ENCODE measurements at places on chromosomes 2 and 18.

GRCh38 chr2:27086724-27087593 is at the start of gene KHK:
KHK (plus strand) TSS chr2:27086772; CDS start chr2:27087260, 488 bp downstream.
- DNase-seq, result no peak

- DNase-seq, result no peak
Measured at GRCh38 chr2:26618611-26619010, 22.6 kb downstream of the CIB4 start.

DNA sequence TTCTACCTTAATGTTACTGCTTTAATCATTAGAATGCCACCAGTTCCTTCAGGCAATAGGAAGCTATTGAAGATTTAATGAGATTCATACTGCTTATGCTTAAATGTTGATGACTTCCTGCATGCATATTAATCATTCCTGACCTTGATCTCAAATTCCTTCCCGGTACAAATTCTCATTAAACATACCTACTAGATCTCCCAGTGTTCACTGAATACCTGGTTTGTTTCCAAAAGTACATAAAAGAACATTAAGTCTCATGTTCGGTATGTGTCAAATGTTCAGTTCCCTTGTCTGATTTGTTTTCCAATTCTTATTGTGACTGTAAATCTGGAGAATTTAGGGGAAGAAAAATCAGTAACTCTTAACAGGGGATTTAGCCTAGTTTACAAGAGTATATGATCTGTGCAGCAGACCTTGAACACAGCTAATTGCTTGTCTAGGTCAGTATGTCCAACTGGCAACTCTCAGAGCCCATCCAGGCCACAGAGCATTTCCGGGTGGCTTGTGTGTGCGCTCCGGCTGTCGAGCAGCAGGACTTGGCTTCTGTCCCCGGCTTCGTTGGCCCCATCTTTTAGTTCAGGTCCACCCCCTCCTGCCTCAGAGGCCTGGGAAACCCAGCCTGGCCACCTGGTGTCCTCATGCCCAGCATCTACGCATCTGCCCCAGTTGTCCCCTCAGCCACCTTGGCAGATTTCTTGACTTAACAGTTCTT is 13.1 kb downstream of the METAP1D start:
- peak; percentile 32 for DNase-seq

GRCh38 chr2:197969391-197969893 is 165.0 kb downstream of the PLCL1 start:
- DNase-seq, result peak; percentile 16

- no peak for DNase-seq
Measured at GRCh38 chr2:29207352-29208148, 92.3 kb downstream of the CLIP4 start.

GRCh38 chr2:241120440-241120839 is 18.4 kb upstream of the MTERF4 start:
- DNase-seq, result no peak

GRCh38 chr2:12548906-12549305 is 167.8 kb upstream of the TRIB2 start:
- DNase-seq, result no peak

DNA sequence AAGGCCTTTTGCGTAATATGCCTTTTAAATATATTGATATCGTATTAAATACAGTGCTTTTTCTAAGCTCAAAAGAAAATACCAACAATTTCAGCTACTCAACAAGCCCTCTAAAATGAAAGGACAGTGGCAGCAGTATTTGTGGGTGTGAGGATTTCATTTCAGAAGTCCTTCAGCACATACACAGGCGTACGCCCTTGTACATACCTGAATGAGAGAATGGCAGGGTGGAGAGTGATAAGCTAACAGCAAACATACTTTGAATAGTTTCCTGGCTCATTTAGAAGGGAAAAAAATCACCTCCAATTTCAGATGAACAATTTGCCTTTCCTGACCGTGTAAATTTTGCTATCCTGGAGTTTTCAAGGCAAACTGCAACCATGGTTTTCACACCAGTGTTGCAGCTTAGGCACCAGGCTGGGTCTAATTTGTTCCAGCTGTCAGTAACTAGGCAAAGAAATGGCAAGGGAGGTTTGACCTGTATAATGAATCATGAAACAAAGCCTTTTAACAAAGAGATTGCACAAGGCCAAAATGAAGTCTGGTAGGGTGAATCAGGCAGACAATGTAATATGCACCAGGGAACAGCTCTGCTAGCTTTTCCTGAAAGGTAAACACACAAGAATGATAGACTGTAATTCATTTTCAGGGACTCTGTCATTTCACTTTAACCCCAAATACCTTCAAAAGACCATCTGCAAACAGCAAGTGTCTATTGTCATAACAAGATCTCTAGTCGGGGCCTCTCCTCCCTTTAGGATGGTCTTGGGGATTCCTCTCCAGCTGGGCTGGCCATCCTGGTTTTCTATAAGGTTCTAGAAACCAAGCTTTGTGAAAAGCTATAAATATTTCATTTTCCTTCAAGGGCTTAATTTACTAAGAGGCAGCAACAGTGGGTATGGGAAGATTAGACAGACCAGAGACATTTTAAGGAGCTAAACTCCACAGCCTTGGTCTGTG is 11.5 kb downstream of the ANKRD29 start:
- peak; percentile 88 for DNase-seq

DNA sequence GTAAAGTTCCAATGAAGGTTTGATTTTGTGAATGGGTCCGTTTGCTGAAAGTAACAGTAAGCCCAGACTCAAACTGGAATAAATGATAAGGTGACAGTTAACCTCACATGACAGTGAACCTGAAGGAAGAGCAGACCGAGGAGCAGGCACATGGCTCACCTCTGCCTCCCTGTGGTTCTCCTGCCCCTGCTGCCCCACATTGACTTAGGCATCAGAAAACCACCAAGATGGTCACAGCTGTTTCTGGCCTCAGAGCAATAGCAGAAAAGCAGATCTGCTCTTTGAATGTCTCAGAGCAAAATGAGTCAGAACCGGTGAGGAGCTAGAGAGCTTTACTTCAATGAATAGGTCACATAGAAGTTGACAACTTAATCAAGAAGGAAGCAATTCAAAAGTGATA is 487.6 kb downstream of the METTL4 start:
- DNase-seq, result no peak

GRCh38 chr2:149732730-149733290 is 145.2 kb upstream of the MMADHC start:
- DNase-seq, result no peak

GRCh38 chr2:5677133-5677532 is 15.1 kb upstream of the SOX11 start:
- no peak for DNase-seq

DNA sequence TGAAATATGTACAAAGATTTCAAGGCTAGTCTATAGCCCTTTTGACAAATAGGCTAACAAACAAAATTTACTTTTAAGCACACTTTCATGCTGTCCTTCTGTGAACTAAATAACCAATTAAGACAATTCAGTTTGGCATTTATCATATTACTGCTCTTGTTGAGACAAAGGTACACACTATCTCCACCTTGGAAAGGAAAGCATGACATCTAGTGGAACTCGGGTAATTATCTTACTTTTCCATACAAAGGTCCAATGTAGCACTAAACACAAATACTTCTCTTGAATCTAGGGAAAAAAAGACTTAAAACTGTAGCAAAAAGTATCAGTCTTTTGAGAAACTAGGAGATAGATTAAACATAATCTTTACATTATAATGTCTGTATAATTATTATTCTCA is 125.0 kb upstream of the CD226 start:
- peak; percentile 37 for DNase-seq

- DNase-seq, result no peak
Measured at GRCh38 chr2:2524348-2524941, 193.4 kb upstream of the MYT1L start.

GRCh38 chr2:121596221-121597080 is 52.8 kb downstream of the CLASP1 start:
- DNase-seq, result peak; percentile 51

GRCh38 chr2:129661935-129662334 is 317.5 kb upstream of the RAB6C start:
- DNase-seq, result no peak

Data from fibroblast of gingiva (primary cell).